Kidney glomerular epithelial cell (primary cell): ENCODE measurements at places on chromosomes 5 and 9.

- no peak for DNase-seq
These were observed 325.1 kb downstream of the GADD45G start for GRCh38 chr9:89929673-89930480.

- DNase-seq: no peak
These were observed 157.9 kb upstream of the DMRT1 start for GRCh38 chr9:683509-684021.

- DNase-seq: no peak
These were observed 1.2 kb downstream of the LCN9 start for GRCh38 chr9:135664266-135664665.

- no peak for DNase-seq
These were observed 266.8 kb downstream of the AOPEP start for GRCh38 chr9:94993160-94993820.

DNA sequence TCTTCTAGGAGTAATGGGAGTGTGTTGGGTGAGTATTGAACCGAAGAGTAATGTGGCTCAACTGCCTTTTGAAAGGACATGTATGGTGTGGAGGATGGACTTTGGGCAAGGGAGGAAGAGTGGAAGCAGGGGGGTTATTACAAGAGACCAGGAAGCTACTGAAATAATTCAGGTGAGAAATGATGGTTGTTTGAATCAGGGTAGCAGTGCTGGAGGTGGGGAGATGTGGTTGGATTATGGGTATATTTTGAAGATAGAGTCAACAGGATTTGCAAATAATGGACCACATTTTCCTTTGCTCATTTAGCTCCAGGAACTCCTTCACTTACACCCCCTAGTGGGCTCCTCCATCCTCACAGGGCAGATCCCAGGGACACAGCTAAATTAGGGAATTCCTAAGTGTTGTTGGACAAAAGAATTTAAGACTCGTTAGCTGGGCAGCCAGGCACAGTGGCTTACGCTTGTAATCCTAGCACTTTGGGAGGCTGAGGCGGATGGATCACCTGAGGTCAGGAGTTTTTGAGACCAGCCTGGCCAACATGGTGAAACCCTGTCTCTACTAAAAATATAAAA, 1.2 kb upstream of the SLC4A9 start:
- no peak for DNase-seq
